H7 (cell line): ENCODE measurements at places on chromosomes 16 and 17.
A peak's percentile ranks its signal among the peaks of the same experiment; 100 is the strongest.

- DNase-seq, result no peak
Observed at GRCh38 chr17:38541281-38541680, 64.5 kb downstream of the SRCIN1 start.

- peak; percentile 71 for DNase-seq
Observed at GRCh38 chr16:4918781-4919251, 18.1 kb downstream of the PPL start.

DNA sequence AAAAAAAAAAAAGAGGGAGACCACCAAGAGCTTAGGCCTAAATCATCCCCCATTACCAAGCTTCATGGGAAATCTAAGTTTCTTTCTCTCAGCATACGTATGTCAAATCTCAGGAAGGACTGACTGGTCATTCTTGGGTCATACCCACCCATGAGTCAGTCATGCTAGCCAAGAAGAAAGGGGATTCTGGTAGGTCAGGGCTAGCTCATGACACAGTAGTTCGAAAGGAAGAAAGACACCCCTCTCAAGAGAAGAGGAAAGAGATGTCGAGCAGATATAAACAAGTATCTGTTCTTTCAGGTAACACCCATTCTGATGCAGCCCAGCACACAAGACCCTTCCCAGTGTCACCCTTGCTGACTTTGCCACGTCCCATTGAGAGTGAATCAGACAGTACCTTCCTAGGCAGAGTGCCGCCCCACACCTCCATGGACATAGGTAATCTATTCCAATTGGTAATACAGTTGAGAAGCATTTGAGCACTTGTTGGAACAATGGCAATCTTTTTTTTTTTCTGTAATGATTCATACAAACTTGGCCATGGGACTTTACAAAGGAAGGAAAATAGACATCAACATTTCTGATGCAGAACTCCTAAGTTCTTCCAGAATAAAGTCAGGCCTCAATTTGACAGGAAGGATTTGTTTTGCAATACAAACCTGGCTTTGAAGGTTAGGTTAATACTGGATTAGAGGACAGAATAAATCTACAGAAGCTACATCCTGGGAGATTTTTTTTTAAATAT is 38.2 kb downstream of the COPRS start:
- no peak for DNase-seq

- DNase-seq, result no peak
Observed at GRCh38 chr16:18024611-18025010, 311.9 kb downstream of the NPIPA8 start.

DNA sequence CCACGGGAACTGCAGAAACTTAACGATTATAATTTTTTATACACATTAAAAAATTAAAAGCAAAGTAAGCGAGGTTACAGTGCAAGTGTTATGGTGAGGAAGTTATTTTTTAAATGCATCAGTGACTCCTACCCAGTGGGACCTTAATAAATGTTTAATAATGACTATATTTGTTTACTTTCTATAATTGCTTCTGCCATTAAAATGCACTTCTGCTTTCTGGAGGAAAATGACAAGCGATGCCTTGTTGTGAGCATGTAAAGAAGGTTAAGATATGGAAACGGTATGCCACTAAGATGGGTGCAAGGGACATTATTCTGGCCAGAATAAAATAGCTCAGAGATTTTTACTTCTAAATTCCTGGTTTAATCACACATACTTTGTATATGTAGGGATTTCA is 252.1 kb downstream of the CDH11 start:
- DNase-seq, result no peak

DNA sequence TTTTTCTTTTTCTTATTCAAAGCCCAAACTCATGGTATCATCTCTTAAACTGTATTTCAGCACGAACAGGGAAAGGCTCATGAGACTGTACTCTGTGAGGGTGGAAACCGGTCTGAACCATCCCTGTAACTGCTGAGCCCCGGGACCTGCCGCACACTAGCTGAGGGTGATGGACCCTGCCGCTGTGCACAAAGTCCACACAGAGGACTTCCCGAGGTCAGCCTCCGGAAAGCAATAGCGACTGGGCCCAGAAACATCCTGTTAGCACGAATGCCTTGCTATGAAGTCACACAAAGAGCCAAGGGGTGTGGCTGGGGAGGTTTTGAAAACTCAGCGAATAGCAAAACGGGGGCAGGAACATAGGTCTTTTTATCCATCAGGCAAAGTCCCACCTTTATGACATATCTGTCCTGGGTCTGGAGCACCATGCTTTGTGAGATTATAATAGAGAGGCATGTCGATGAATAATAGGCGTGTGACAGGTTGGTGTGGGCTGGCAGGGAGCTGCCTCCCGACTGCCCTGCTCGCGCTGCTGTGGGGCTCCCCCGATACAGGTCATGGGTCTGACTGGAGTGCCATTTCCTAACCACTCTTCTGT is 33.4 kb downstream of the CDK5R1 start:
- peak; percentile 56 for DNase-seq

DNA sequence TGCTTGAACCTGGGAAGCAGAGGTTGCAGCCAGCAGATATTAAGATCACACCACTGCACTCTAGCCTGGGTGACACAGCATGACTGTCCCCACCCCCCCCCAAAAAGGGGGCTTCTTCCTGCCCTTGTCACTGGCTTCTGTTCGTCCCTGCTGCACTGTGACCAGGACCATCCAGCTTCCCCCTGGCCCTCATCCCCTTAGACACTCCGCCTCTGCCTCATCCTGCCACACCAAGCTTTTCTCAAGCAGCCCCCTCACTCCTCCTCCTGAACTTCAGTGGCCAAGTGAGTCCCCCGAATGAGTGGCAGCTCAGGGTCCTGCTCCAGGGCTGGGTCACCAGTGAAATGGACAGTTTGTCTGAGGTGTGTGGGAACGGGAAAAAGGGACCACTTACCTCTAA is 177.3 kb downstream of the CPPED1 start:
- DNase-seq, result no peak
